ENCODE measurements at places on chromosomes 2 and 18. TPM values are rescaled to one million over a fixed set of nuclear protein-coding genes. Genes with fewer than 3 reads are reported as not detected.
A peak's percentile ranks its signal among the peaks of the same experiment; 100 is the strongest.

Gene IWS1
- 43.0 TPM for total RNA-seq

GRCh38 chr2:147846412-147847081, 1.7 kb downstream of the ACVR2A start:
- DNase-seq, result peak; percentile 32

Gene BOLL
- 0.62 TPM for total RNA-seq

DNA sequence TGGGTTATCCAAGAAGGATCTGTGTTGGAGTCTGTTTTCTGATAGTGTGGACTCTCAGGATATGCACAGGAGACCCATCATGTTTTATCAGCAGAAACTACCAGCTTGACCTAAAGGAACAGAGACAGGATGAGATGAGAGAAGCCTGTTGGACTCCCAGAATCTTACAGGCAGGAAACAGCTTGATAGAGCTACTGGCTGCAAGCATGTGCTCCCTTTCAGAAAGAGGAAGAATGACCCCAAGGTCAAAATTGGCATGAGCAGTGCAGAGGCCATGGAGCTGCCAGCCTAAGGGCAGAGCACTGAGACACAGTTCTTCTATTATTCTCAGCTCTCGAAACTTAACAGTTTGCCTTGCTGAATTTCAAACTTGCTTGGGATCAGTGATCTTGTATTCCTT, 135.2 kb upstream of the NFATC1 start:
- DNase-seq, result peak; percentile 62

- DNase-seq, result peak; percentile 30
Measured at GRCh38 chr2:207238831-207239701, 73.3 kb upstream of the KLF7 start.

DNA sequence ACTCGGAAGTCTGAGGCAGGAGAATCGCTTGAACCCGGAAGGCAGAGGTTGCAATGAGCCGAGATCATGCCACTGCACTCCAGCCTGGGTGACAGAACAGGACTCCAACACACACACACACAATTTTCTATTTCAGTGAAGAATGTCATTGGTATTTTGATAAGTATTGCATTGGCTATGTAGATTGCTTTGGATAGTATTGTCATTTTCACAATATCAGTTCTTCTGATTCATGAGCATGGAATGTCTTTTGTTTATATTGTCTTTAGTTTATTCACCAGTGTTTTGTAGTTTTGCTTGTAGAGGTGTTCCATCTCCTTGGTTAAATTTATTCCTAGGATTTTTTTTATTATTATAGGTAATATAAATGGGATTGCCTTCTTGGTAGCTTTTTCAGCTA, 693.4 kb upstream of the SYT4 start:
- DNase-seq, result no peak

GRCh38 chr2:196681510-196681909, 42.0 kb downstream of the CCDC150 start:
- no peak for DNase-seq

- peak; percentile 13 for DNase-seq
Measured at GRCh38 chr2:178949584-178949983, 100.4 kb downstream of the CCDC141 start.

DNA sequence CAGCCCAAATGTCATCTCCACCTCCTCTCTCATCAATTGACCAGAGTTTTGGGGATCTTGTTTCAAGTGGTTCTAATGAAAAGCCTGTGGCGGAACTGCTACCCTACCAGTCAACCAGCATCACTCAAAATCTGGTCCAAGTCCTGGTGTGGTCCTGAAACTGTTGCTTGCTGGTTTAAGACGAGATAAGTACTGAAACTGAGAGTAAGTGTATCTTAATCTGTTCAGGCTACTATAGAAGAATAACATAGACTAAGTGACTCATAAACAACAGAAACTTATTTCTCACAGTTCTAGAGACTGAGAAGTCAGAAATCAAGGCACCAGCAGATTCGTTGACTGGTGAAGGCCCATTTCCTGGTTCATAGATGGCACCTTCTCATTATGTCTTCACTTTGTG, 879 bp upstream of the GALNT5 start:
- no peak for DNase-seq

GRCh38 chr2:170512266-170512665, 202.9 kb upstream of the SP5 start:
- no peak for DNase-seq

DNA sequence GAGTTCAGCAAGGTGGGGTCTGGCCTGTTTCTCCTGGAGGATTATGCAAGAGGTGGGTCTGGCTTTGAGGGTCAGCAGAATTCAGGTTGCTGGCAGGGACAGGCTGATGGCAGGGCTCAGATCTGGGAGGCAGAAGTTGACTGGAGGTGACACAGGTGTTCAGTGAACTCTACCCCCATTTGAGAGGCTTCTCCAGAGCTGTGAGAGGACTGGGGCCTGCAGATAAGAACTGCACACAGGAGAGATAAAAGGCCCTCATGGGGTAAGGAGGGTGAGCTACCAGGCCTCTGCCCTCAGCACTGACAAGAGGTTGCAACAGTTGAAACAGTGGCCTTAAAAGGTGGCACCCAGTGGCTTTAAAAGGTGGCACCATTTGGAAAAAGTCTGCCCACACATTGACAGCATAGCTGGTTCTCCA, 13.1 kb downstream of the MOCOS start:
- DNase-seq, result no peak

- DNase-seq, result no peak
Measured at GRCh38 chr2:88636026-88636425, 8.8 kb upstream of the EIF2AK3 start.
